Dermis microvascular lymphatic vessel endothelial cell (primary cell): ENCODE measurements at places on chromosomes 6 and 20.

DNA sequence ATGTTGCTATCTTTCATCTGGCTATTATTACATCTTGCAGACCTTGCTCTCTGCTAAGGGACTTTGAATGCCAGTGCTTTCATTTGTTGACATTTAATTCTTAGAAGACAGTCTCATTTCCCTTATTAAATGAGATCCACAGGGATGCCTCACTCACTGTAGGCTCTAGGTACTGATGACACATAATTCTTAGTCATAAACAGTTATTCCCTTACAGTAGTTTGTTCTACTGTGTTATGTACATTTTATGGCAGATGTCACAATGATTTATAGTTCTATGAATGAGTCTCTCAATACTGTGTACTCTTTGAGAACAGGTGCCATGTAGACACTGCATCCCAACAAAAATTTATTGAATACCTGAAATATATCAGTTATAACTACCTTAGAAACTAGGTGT is 70.3 kb downstream of the FAM83B start:
- DNase-seq: no peak

GRCh38 chr6:35724059-35724458 is 12.8 kb upstream of the ARMC12 start:
- no peak for DNase-seq

DNA sequence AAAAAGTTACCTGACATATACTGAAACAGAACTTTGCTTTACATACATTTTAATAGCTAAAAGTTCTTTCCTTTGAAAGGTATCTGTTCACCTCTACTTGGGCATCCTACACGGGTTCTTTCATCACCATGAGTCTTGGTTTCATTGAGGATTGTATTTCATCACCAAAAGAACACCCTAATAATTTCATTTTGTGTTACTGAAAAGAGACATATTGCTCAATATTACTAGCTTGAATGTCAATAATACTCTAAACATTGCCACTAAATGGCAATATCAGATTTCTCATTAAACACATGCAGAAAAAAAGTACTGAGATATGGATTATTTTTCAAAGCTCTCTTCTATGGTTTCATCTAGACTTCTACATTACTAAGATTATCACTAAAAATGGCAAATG is 30.8 kb downstream of the MAN1A1 start:
- DNase-seq: no peak

GRCh38 chr6:74073429-74073828 is 377.4 kb downstream of the CD109 start:
- peak; percentile 37 for DNase-seq

DNA sequence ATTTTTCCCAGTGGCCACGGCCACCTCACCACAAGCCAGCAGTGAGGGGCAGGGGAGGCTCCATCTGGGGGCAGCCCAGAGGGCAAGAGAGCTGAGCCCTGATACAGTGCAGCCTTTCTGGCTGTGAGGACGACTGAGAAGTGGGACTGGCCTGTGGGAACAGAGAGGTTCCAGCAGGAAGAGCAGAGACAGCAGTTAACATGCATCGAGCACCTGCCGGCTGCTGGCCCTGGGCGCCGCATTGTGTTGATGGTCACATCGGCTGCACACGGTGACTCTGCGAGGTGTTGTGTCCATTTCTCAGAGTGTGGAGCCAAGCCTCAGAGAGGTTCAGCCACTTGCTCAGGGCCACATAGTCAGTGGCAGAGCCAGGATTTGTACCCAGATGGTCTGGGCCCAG is 9.8 kb downstream of the FOXS1 start:
- DNase-seq: no peak

GRCh38 chr6:128208851-128209580 is 308.2 kb upstream of the THEMIS start:
- DNase-seq: no peak

GRCh38 chr6:137989664-137990063 is 117.6 kb downstream of the PERP start:
- no peak for DNase-seq

GRCh38 chr20:46715292-46715756 is 5.9 kb downstream of the SLC2A10 start:
- DNase-seq: no peak

GRCh38 chr20:49644980-49645565 is 68.6 kb downstream of the B4GALT5 start:
- no peak for DNase-seq

DNA sequence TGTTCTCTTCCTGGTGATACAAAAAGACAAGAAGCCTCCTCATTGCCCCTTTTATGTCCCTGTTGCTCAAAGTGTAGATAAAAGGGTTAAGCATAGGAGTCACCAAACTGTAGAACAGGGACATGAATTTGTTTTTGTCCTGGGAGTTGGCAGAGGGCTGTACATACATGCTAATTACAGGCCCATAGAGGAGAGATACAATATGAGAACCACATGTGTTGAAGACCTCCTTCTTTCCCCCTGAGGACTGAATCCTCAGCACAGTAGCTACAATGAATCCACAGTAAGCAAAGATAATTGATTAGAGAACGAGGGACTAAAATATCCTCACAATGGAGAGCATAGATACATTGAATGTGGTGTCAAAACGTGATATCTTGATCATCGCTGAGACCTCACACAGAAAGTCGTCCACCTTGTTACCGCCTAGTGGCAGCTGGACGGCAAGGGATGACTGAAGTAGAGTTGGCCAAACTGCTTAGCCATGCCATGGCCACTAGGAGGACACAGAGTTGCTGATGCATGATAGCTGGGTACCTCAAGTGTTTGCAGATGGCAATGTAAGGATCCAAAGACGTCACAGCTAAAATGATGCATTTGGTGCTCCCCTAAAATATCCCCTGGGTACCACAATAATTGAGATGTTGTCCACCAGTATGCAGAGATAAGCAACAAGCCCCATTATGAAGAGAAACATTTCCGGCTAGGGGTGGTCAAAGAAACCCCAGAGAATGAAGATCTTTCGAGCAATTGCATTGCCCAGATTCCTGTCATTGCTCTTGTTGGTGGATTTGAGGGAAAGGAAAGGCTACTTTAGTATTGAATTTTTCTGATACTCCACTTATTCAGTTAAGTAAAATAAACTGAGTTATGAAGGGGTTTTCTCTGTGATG is 15.0 kb downstream of the OR2B3 start:
- DNase-seq: peak; percentile 26
